Posterior vena cava (tissue), 2 donors: ENCODE measurements at places on chromosomes 7 and 10.
A peak's percentile ranks its signal among the peaks of the same experiment; 100 is the strongest.

GRCh38 chr7:90994601-90995000 lies 269.6 kb upstream of the FZD1 start:
- no peak for DNase-seq

- no peak for DNase-seq
Measured at GRCh38 chr7:76063525-76063924, 15.6 kb downstream of the MDH2 start.

- peak; percentile 77 for DNase-seq
Measured at GRCh38 chr10:131650771-131651673, 249.8 kb upstream of the PPP2R2D start.

DNA sequence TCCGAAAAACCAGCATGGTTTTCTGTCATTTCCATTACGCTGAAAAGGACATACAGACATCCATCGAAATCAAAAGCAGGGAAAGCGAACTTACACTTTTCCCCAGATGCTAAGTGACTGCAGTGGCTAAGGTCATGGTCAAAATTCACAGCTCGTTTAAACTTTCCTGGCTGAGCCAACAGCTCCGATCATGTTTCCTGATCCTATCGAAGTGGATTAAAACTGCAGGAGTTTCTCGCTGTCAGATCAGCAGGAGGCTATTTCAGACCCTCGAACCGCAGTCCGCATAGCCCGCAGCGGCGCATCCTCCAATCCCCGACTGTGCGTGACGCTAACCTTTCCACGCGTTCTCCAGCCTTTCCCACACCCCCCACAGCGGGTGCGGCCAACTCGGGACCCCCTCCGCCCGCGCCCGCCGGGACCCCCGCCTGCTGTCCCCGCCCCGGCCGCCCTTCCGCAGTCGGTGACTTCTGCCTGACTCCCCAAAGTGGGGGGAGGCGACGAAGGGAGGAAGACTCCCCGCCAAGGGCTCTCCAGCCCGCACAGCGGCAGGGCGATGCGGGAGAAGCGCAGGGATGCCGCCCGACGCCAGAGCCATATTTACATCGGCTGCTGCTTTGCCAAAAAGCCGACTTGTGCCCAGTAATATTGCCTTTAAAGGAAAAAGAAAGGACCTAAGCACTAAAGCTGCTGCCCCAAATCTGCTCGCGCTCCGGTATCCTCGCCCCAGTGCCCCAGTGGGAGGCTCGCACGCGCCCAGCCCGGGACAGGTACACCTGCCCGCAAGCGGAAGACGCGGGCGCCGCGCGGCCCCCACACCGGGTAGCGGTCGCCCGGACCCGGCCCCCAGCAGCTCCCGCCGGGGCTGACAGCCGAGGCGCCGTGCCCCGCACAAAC lies 1.2 kb downstream of the PIP4K2A start:
- DNase-seq, result peak; percentile 84

GRCh38 chr10:69866688-69867461 lies 65.2 kb downstream of the COL13A1 start:
- no peak for DNase-seq

DNA sequence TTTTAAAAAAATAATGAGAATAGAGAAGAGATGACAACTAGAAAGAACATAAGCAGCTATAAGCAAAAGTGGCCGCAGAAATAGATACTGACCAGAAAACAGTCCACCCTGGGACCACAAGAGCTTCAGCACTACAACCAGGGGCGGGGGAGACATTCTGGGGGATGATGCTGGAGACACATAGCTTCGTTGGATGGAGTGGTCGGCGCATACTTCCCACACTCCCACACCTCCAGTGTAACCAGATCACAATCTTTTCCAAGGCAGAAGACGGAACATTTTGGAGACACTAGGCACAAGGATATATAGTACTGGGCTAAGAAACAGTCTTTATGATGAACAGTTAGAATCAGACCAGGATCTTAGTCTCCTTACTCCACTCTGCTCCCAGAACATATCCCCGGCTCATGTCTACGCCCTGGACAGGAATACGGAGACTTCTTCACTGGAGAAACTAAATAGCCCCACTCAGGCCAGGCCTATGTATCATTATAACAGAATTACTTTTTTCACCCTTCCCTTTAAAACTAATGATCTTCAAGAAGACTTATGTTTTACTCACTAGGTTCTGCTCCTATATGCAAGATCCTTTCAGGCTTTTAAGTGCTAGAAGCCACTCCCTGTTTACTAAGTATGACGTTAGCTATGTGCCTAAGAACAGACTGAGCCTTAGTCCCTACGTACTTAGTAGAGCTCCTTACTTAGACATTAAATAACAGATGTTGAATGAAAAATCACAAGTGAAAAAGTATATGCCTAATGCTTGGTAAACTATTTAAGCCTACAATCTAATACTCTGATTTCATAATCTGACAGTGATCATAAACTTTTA lies 169.6 kb downstream of the SRPK2 start:
- no peak for DNase-seq

DNA sequence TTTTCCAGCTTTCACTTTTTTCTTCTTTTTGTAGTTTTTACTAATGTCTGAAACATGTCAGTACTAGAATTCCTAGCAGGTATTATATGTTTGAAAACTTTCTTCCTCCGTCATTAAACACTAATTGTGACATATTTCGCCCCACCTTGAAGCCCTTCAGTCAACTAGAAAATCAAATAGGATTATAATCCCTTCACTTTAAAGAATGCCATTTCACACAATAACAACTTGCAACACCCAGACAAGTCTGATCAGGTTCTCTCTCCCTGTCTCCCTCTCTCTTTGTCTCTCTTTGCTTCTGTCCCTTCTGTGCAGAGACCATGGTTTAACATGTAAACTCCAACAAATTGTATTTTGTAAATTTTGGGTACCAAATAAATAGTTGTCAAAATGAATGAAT lies 373.5 kb downstream of the SEMA3D start:
- no peak for DNase-seq

DNA sequence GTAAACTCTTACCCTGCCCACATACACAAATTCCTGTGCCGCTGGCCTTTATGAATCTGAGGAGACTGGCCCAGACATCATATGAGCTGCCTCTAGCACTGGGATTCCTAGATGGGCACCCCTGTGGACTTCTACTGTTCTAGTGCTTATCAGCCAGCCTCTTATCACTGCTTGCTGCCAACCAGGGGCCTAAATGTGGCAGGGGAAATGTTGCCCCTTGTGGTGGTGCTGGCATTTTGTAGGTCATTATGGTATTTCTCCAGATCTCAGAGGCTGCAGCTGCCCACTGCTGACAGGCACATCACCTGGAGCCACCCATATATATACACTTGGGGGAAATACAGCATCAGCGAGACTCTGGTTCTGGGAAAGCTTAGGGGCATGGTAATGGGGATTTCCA lies 5.4 kb downstream of the SFR1 start:
- DNase-seq, result no peak

DNA sequence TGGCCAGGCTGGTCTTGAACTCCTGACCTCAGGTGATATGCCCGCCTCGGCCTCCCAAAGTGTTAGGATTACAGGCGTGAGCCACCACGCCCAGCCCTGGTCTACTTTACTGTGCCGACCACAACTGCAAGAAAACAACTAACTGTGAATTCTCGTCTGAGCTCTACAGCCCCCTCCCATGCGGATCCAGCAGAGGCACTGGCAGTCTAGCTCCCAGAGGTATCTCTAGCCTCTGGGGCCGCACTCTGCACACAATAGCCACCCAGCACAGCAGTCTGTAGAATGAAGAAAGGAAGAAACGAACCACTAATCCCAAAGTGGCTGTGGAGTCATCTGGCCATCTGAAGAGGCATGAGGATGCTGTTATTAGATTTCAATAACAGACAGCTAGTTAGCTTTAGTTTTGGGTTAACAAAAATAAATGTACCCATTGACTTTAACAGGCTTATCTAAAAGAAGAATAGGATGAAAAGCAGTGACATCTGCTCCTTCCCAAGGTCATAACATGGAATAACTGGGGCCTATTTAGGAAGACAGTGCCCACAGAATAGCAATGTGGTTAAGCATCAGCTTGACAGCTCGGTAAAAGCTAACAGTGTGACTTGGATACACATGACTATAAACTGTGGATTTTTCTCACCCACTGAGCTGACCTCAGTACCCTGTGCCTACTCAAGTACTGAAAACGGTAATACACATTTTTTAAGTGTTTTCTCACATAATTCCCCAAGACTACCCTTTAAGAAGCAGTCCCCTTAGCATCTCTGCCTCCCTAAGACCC lies 131.9 kb downstream of the TNS3 start:
- DNase-seq, result peak; percentile 47

GRCh38 chr10:127013211-127013656 lies 108.0 kb downstream of the DOCK1 start:
- no peak for DNase-seq

GRCh38 chr10:100890673-100891317 lies 22.0 kb upstream of the SLF2 start:
- DNase-seq, result no peak

- DNase-seq, result no peak
Measured at GRCh38 chr7:30169579-30169978, 34.8 kb downstream of the MTURN start.

DNA sequence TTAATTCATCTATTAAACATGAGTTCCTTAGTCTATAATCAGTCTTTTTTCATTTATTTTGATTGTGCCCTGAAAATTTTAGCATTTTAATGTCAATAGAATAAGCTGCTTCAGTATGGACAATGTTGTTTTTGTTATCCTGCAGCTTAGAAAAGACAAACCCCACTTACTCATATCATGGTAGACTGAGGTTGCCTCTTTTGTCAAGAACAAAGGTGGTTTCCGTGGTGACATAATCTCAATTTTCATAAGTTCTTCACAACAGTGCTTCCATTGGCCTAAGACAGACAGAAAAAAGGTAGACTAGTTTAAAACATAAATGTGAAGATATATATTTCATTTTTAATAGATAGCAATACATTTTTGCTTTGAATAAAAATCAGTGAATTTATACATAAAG lies 69.1 kb downstream of the RTKN2 start:
- no peak for DNase-seq

- DNase-seq, result no peak
Measured at GRCh38 chr7:99693427-99694200, 13.8 kb upstream of the CYP3A5 start.

DNA sequence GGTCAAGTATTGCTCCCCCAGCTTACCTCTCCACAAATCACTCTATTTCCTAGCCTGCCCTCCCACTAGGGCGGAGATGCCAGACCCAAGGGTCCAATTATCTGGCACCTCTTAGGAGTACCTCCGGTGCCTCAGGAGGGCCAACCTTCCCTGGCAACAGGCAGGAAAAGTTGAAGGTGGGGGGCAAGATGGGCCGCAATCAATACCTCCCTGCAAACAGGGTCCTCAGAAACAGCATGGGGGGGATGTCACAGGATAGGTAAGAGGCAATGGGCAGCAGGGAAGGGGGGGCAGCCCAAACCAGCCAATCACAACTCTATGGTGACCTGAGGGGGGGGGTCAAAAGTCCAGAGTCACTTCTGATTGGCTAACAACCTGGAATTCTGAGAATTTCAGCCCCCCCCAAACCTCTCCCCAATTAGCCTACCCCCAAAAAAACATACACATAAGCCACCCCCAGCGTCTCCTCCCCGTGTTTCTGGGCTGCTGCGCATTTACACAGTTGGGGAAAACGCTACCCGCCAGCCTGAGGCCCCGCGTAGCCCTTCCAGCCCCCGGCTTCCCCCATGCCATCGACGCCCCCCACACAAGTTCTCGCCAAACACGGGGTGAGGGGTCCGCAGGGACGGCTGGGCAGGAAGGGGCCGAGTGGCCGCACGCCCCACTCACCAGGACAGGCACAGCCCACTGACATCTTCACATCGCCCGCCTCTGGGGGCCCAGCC lies 589 bp downstream of the LDB1 start:
- no peak for DNase-seq

DNA sequence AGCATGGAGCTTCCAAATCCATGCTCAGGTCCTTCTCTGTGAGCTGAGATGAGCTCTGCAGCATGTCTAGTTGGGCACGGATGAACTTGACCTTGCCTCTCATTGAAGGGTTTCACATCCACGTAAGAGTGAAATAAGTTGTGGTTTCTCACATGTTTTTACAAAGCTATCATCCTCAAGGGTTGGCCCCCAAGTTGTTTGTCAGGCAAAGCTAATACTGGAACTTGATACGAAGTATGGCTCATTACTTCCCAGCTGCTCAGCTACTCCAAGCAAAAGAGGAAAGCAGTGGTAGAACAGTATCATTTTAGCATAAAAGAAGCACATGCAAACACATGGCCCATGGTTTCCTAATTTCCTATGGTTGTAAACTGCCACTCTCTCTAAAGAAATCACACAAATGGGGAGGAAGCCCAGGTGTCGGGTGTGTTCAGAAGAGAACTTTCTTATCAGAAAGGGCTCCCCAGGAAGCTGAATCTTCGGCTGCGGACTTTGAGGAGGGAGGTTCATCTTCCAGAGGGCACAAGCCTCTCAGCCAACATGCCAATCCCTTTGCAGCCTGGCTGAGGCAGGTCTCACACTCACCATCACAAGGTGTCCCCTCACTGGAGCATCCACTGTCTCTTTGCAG lies 45.3 kb downstream of the PDLIM1 start:
- no peak for DNase-seq

DNA sequence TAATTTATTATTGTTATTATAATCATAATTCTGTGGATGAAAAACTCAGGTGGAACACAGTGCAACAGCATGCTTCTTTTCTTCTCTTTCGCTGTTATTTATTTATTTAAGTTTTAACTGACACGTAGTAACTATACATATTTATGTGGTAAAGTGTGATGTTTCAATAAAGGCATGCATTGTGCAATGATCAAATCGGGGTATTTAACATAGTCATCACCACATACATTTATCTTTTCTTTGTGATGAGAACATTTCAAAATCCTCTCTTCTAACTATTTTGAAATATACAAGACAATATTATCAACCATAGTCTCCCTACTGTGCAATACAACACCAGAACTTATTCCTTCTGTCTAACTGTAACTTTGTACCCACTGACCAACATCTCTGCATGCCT lies 152.5 kb upstream of the LYZL1 start:
- no peak for DNase-seq

GRCh38 chr7:876077-876971 lies at the start of gene GET4:
TSS of gene GET4 (plus strand) at chr7:876554. CDS start at chr7:876646, 92 bp downstream.
- peak; percentile 99 for DNase-seq

- no peak for DNase-seq
Measured at GRCh38 chr10:65846949-65847348, 1078.9 kb upstream of the LRRTM3 start.

DNA sequence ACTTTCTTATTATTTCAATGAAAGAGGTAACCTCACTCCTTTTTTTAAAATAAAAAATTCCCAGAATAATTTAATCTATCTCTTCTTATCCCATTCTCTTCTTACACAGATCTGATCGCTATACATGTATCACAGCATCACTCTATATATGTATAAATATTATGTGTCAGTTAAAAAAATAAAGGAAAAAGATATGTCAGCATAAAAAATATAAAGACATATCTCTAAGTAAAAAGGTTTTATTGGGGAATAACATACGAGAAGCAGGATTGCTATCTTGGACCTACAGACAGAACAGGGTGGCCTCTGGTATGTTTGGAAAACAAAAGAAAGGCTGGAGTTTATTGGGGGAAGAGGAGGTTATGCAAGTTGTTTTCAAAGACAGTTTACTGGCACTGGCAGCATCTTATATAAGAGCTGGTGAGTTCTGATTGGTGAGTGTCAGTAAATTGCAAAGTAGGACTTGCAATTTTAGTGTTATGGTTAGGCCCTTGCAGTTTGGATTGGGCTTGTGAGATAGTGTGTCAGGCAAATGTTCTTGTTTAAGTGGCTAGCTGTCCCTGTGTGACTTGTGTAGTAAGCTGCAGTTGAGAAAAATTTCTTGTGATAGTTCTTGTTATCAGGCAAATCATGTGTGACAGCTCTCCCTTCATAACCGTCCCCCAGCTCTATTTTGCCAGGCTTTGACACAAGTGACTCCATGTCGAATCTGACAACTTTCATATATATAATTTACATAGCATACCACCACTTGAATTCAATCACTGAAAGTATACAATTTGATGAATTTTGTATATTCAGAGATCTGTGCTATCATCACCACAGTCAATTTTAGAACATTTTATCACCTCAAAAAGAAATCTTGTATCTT lies 118.2 kb downstream of the HBP1 start:
- DNase-seq, result no peak
